ENCODE measurements at places on chromosomes 3 and 15.

DNA sequence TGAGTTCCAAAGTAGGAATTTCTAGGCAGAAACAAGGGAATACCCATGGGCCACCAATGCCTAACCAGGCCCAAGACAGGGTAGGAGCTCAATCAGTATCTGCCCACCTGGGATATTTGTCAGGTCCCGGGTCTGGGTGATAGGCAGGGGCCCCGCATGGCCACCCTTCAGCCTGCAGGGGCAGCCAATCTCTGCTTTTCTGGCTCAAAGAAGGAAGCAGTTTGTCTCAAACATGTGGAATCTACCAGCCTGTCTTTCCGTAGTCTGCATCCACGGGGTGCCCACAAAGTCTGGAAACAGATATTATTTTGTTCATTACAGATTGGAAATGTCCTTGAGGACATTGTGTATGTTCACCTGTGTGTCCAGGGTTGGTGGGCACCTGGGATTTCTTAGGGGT lies 56.2 kb downstream of the CEMIP start:
- DNase-seq: peak; percentile 77

DNA sequence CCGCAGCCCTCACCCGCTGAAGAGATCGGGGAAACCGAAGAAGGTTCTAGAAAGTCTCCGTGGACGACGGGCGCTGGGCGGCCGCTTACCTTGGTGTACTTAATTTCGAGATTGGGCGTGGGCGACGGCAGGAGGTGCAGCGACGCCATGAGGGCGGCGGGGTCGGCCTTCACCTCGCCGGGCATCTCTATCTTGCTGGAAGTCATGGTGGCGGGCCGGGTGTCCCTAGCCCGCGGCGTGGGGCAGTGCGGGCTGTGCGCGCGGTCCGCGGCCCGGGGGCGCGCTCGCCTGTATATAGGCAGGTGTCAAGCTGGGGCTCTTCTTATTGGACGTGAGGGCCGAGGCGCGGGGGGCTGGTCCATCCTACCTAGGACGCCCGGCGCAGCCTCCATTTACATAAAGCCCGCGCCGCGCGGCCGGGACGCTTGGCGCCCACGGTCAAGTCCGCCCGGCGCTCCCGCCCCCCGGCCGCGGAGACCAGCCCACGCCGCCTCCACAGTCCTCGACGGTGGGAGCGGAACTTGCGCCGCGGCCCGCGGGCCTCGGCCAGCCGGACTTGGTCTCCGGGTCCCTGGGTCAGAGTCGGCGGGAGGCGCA lies at the start of gene ALDH1A2:
Gene ALDH1A2 (minus strand): TSS at position 267 of the 597 bp plus-strand sequence. CDS start 61 bp downstream, at position 206.
- peak; percentile 49 for DNase-seq

DNA sequence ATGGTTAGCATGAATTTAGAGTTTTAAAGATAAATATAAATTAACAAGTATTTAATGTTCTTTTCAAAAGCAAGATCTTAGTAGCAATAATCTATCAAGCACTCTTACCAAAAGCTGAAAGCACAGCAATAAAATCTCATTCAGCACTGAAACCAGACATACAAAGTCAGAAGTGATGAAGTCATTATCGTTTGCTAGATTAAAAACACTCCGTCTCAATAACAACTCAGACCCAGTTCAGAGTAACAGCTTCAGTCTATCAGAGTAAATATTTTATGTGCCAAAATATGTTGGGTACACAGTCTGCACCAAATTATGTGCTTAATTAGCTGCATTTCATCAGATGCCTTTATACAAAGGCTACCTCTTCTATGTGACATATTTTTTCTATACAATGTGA lies 41.6 kb downstream of the CPA3 start:
- DNase-seq: no peak

GRCh38 chr3:184771301-184772127 lies 40.5 kb upstream of the VPS8 start:
- DNase-seq: no peak

DNA sequence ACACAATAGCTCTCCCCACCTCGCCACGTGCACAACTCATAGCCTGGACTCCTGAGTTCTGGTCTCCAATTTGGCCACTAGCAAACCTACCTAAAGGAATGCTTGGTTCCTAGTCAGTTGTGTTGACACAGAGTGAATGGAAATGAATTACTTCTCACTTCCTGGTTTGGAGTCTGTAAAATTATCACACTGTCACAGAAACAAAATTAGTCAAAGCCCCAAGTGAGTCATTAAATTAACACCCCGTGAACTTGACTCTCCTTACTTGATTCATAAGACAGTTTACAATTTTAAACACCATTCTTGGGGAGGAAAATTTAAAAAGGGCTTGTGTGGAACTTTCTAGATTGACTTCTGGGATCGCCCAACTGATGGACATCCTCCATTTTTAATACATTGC lies 276.2 kb upstream of the CTNNB1 start:
- DNase-seq: no peak

Measured in iPS-NIHi11 (cell line).